ENCODE measurements at places on chromosomes 5 and 9.

DNA sequence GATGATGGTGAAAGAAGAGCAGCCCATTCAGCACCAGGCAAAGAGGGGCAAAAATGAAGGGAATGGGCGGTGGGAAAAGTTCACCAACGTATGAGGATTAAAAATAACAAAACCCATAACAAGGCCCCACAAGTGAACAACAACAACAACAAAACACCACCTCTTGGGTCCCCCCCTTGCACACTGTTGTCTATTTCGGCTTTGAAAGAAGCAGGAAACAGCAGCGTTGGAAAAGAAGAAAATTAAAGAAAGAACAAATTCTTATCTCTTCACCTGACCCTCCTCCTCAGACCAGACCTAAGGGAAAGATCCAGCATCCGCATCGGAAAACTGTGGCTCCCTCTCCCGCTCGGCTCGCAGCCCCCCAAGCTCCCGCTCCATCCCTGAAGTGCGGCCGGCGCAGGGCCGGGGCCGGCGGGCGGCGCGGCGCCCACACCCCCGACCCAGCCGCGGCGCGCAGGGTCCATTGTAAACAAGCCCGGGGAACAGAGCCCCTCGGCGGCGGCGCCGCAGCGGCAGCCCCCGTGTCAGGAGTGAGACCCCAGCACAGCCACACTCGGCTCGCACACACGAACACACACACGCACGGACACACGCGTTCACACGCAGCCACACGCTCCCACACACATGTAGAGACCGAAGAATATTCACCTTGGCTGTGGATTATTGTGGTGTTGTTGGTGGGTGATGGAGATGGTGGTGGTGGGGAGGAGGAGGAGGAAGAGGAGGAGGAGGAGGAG, 535 bp downstream of the RFX3 start:
- DNase-seq, result no peak

GRCh38 chr9:124284940-124285441, 27.2 kb downstream of the NEK6 start:
- DNase-seq, result no peak

DNA sequence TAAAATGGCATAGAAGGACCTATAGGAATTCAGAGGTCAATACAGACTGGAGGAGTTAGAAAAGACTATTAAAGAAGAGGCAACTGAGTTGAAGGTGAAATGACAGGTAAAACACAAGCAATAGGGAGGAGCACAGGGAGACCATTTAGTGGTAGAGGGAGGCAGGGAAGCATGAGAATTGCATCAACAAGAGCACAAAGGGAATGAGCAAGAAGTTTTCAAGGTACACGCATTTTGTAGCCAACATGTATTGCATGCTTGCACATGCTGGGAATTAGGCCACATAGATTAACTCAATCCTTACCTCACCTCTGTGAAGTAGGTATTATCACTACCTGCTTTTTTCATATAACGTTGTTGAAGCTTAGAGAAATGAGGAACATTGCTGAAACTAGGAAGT, 42.3 kb downstream of the PLPP1 start:
- DNase-seq, result no peak

DNA sequence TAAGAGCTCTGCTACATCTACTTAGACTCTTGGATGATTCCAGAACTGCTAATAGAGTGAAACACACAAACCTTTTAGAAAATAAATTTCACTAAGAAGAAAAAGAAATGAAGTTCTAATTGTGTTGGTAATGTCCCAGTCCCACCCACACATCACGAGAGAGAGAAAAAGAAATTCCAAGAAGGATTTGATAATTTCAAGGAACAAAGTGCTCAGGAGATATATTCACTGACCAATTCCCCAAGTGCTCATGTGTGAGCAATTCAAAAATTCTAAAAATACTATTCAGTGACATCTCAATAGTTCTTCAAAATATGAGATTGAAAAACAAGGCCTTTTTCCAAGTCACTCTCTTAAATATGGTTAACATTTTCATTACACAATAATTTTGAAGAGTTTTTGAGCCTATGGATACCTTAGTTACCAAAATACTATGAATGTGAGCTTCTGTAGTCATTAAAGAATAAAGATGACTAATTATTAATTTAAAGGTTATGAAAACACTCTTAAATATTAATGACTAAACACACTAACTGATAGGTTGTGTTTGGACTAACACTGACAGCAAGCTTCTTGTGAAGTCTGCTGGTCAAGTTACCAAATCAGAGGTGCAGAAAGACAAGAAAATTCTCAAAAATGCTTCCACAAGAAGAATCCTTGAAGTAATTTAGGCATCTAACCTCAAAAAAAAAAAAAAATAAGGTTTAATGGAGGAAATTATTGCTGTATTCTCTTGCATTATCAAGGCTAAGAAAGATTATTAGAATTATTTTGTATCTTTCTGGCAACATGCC, 245.3 kb downstream of the PDE4D start:
- DNase-seq, result no peak

DNA sequence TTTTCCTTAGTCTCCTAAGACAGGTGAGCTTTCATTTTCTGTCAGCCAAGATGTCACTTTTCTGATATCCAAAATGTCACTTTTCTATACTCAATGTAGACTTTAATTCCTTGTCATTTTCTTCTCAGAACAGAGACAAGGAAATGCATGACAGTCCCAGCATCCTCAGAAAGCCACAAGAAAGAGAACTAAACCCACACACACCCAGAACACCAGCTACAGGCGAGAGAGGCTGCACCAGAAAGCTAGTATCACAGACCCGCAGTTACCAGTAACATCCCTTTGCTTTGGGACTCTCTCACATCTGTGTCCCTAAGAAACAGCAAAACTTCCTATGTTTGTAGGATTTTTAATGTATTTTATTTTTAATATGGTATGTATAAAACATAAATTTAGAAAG, 17.1 kb downstream of the TRMO start:
- no peak for DNase-seq

DNA sequence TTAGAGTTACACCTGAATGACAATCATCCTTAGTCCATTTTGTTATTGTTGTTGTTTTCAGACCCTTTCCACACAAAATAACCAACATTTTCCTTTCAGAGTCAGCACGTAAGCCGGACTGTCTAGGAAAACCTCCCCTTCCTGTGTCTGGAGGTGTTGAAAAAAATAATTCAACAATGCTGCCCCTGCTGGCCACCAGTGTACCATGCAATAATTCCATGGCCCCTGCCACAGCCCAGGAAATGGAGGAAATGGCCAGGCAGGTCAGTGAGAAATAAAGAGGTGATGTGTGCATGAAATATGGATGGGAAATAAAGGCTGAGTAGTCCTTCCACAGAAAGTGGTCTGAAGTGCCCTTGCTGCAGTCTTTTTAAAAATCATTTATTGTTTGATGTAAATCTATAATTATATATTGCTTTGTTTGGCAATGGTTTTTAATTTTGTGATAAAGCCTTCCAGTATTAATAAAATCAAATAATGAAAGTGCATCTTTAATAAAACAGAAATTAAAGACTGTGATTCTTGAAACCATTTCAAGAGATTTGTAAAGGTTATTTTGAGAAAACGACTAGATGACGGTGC, 152.8 kb upstream of the PAPPA start:
- no peak for DNase-seq

DNA sequence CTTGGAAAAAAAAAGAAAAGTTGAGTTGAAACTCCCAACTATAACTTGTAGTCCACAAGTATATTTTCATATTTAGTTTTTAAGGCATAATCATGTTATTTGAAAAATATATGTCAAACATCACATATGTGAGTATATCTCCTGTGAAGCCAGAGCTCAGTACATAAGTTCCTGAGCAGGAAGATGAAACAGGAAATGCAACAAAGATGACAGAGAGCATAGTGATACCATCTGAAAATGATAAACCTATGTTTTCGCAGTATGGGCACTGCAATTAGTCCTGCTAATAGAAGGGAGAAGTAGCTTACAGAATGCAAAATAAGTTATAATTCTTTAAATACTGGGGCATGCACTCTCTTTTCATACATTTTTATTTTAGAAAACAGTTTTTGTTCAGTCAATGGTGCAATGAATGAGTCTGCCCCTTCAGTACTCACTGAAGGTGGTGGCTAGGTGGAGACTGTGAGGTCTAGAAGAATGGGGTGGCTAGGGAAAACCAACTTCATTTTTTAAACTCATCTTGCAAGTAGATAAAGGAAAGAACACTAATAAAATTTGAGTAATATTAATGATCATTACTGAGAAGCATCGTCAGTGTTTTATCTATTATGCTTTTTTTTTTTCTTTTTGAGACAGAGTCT, 54.1 kb upstream of the FYB1 start:
- no peak for DNase-seq

- no peak for DNase-seq
Measured at GRCh38 chr5:61840361-61840760, 465.6 kb upstream of the KIF2A start.

GRCh38 chr5:112958093-112959088, 18.2 kb upstream of the DCP2 start:
- no peak for DNase-seq

- no peak for DNase-seq
Measured at GRCh38 chr5:133952729-133953567, 15.5 kb downstream of the C5orf15 start.

DNA sequence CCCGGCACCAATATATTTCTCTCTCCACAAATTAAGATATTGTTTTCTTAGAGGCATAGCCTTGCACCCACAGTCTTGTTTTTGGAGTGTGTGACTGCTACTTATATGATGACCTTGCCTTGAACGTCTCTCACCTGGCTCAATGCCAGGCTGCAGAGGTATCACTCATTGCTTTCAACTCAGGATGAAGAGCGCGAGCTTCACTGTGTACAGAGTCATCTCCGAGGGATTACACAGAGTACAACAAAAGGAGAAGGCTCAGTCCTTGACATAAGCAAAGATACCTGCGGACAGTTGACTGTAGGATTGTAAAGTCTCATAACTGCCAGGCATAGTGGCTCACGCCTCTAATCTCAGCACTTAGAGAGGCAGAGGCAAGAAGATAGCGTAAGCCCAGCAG, 53.8 kb downstream of the CD180 start:
- DNase-seq, result no peak

- DNase-seq, result no peak
Measured at GRCh38 chr9:85163825-85164224, 494.3 kb downstream of the NTRK2 start.

DNA sequence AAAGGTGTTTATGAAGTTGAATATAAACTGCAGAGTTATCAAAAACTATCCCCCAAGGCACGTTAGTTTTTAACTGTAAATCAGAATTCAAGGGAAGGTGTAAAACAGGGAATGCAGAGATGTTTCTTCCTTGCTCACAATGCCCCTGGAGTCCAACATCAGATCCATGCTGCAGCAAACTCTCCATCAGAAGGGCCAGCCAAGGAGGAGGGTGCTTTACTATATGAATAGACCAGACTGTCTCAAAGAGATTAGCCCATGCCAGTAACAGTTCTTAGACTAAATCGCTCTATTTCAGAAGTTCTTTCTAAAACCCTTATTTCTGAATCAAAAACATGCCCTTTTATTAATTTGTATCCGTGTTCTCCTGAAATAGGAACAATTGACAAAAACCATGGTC, 362.8 kb upstream of the RPS23 start:
- no peak for DNase-seq

GRCh38 chr5:83118471-83118870, 41.1 kb downstream of the XRCC4 start:
- DNase-seq, result no peak

GRCh38 chr9:121685146-121685794, 33.8 kb downstream of the DAB2IP start:
- no peak for DNase-seq

DNA sequence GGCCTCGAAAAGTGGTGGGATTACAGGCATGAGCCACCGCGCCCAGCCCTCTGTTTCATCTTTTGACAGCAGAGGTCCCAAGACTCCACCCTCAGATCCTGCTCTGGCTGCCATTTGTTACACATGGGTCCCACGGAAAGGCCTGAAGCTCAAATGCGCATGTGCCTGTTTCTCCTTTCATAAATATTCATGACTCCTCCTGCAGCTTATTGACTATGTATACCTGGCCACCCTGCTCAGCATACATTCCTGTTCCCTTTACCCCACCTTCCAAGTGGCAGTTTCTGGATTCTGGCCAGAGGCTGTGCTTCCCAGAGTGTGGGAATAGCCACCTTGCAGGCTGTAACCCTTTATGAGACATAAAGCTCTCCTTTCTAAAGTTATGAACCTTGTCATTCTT, 46.5 kb downstream of the AUH start:
- DNase-seq, result no peak

- no peak for DNase-seq
Measured at GRCh38 chr9:107363516-107364152, 80.6 kb downstream of the RAD23B start.

- DNase-seq, result no peak
Measured at GRCh38 chr9:116191576-116192415, 38.2 kb downstream of the PAPPA start.

- DNase-seq, result no peak
Measured at GRCh38 chr9:120464176-120464886, 115.6 kb downstream of the CDK5RAP2 start.

- no peak for DNase-seq
Measured at GRCh38 chr5:126536874-126537273, 58.1 kb downstream of the ALDH7A1 start.

- no peak for DNase-seq
Measured at GRCh38 chr5:59361454-59361853, 532.1 kb downstream of the PDE4D start.

DNA sequence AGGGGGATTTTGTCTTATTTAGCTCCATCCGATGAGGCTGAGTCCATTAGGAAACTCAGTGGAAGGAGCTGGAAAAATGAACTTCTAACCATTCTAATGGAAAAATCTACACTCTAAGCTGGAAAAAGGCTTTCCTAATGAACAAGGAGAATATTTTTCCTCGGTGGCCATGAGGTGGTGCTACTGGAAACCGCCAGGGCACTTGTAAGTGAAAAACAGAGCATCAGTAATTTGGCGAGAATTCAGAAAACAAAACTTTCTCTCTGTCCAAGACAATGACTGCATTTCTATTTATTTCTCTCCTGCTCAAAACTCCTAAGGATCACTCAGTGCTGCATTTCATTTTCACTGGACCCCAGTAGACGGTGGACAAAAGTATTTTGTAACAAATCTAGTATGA, 237.6 kb downstream of the TENT4A start:
- no peak for DNase-seq

All from stimulated activated CD8-positive, alpha-beta memory T cell treated with anti-CD3 and anti-CD28 coated beads, Interleukin-15, amount 100 ng/mL, for 48 hours (primary cell).